Activated naive CD8-positive, alpha-beta T cell treated with anti-CD3 and anti-CD28 coated beads, Interleukin-2, amount 10 ng/mL, durations not matched to agents 7 days and 5 days (primary cell): ENCODE measurements at places on chromosomes 3 and 15. TPM values are rescaled to one million over a fixed set of nuclear protein-coding genes. Genes with fewer than 3 reads are reported as not detected.

The ITGB5 gene
- total RNA-seq: 2.0 TPM

The SPTSSB gene
- 0.08 TPM for total RNA-seq

The SAMD7 gene
- not detected for total RNA-seq

The STRA6 gene
- not detected for total RNA-seq

The AMT gene
- 10.0 TPM for total RNA-seq

The MAPKBP1 gene
- 32.0 TPM for total RNA-seq

The EXD1 gene
- total RNA-seq: not detected

The BTLA gene
- 29.8 TPM for total RNA-seq

The SAMMSON gene
- total RNA-seq: not detected

The CLRN1 gene
- not detected for total RNA-seq

The EFL1 gene
- total RNA-seq: 24.2 TPM

DNA sequence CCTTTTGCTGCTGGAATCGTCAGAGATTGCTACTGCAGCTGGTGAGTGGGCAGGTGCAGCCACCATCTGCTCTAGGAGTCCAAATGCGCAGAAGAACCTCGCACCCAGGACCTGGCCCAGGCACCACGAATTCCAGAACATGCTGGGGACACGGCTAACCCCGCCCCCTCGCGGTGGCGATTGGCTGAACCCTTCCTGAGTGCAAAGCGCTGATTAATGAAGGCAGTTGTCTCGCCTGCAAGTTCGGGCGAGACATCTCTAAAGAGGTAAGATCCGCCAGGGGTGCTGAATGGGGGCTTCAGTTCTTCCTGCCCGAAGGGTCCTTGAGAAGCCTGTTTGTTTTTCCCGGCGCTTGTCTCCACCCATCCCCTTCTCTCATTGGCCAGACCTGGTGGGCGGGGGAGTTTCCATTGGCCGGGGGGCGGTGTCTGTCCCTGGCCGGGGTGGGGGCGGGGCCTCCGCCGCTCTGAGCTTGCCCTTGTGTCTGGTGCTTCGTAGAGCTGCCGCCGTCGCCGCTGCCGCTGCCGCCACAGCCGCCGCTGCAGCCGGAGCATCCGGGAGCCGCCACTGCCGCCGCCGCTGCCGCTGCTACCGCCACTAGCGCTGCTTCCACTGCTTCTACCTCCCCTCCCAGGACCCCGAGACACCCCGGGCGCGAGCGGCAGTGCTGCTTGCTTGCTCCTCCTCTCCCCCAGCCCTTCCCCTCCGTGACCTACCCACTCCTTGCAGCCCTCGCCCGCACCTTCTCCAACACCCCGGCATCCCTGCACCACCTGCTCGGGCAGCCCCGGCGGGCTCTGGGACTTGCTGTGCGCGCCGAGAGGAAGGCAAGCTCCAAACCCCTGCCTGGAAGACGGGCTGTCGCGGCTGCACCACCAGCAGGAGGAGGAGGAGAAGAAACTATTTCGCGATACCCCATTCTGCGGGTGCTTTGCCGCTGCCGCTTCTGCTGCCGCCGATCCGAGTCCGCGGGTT, at the start of gene CADM2:
Gene CADM2 (plus strand): TSS at position 495 of the 975 bp plus-strand sequence.
- H3K27ac ChIP-seq: no peak within 1 kb of the TSS
- peak; percentile 72 for DNase-seq
- H3K4me3 ChIP-seq: peak within 1 kb of the TSS; percentile 68
- peaks cover 26% of the 10 kb centered on the region for H3K27me3 ChIP-seq
- H3K4me1 ChIP-seq: peaks cover 4% of the 10 kb centered on the region

DNA sequence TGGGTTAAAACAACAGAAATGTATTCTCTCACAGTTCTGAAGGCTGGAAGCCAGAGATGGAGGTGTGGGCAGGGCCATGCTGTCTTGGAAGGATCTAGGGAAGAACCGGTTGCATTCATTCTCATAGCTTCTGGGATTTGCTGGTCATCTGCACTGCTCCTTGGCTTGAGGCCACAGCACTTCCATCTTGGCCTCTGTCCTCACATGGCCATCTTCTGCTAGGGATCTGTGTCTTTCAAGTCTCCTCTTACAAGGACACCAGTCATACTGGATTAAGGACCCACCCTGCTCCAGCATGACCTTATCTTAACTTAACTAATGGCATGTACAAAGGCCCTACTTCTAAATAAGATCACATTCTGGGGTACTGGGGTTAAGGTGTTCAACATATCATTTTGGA, 47.7 kb downstream of the RPLP1 start:
- no peak for DNase-seq
- peaks cover 6% of the 10 kb centered on the region for H3K4me1 ChIP-seq
- no peak overlapping the region for H3K27ac ChIP-seq
- no peaks in the 10 kb centered on the region for H3K36me3 ChIP-seq
- no peak overlapping the region for H3K4me3 ChIP-seq

GRCh38 chr3:158935846-158936245, 134.0 kb downstream of the MFSD1 start:
- H3K4me1 ChIP-seq: no peaks in the 10 kb centered on the region
- no peaks in the 10 kb centered on the region for H3K36me3 ChIP-seq
- H3K4me3 ChIP-seq: no peak overlapping the region
- H3K27ac ChIP-seq: no peak overlapping the region
- DNase-seq: no peak

DNA sequence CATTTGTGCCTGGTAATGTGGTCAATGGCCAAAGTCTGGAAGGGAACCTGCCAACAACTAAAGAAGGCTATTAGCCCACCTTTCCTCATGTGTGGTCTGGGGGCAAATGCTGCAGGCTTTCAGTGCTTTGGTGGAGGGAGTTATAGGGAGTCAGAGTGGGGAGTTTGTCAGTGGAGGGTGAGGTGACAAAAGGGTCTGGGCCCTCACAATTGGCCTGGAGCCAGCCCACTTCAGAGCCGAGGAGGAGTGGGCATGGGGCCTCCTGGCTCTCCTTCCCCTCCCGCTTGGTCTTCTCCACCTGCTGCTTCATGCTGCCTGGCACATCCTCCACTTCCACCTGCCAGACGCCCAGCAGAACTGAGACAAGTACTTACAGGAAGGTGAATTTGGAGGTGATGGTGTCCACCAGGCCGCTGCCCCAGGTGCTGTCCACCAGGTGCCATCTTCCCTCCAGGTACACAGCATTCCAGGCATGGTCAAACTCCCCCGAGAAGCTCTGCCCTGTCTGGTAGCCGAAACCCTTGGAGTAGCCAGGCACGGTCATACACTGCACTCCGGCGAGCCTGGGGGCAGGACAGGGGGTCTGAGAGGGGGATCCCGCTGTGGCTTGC, 40.9 kb downstream of the KY start:
- no peaks in the 10 kb centered on the region for H3K4me1 ChIP-seq
- H3K27ac ChIP-seq: no peak overlapping the region
- DNase-seq: no peak
- H3K27me3 ChIP-seq: peaks cover 3% of the 10 kb centered on the region
- H3K36me3 ChIP-seq: no peaks in the 10 kb centered on the region

- no peaks in the 10 kb centered on the region for H3K27me3 ChIP-seq
- no peak overlapping the region for H3K27ac ChIP-seq
- H3K36me3 ChIP-seq: no peaks in the 10 kb centered on the region
- H3K4me3 ChIP-seq: no peak overlapping the region
- no peaks in the 10 kb centered on the region for H3K4me1 ChIP-seq
- no peak for DNase-seq
Measured at GRCh38 chr3:35523838-35524237, 115.5 kb upstream of the ARPP21 start.

GRCh38 chr15:31964586-31965307, 65.6 kb upstream of the CHRNA7 start:
- H3K27me3 ChIP-seq: peaks cover 5% of the 10 kb centered on the region
- no peak overlapping the region for H3K4me3 ChIP-seq
- no peak for DNase-seq
- H3K4me1 ChIP-seq: no peaks in the 10 kb centered on the region
- H3K36me3 ChIP-seq: no peaks in the 10 kb centered on the region

- H3K36me3 ChIP-seq: peaks cover 5% of the 10 kb centered on the region
- H3K27me3 ChIP-seq: no peaks in the 10 kb centered on the region
- no peak for DNase-seq
- H3K4me3 ChIP-seq: no peak overlapping the region
- H3K27ac ChIP-seq: no peak overlapping the region
Measured at GRCh38 chr15:57017024-57017423, 98.6 kb downstream of the TCF12 start.

- peaks cover 6% of the 10 kb centered on the region for H3K27me3 ChIP-seq
- H3K4me3 ChIP-seq: no peak overlapping the region
- no peaks in the 10 kb centered on the region for H3K36me3 ChIP-seq
- no peak overlapping the region for H3K27ac ChIP-seq
- no peaks in the 10 kb centered on the region for H3K4me1 ChIP-seq
Measured at GRCh38 chr15:39491886-39492490, 88.9 kb upstream of the THBS1 start.

DNA sequence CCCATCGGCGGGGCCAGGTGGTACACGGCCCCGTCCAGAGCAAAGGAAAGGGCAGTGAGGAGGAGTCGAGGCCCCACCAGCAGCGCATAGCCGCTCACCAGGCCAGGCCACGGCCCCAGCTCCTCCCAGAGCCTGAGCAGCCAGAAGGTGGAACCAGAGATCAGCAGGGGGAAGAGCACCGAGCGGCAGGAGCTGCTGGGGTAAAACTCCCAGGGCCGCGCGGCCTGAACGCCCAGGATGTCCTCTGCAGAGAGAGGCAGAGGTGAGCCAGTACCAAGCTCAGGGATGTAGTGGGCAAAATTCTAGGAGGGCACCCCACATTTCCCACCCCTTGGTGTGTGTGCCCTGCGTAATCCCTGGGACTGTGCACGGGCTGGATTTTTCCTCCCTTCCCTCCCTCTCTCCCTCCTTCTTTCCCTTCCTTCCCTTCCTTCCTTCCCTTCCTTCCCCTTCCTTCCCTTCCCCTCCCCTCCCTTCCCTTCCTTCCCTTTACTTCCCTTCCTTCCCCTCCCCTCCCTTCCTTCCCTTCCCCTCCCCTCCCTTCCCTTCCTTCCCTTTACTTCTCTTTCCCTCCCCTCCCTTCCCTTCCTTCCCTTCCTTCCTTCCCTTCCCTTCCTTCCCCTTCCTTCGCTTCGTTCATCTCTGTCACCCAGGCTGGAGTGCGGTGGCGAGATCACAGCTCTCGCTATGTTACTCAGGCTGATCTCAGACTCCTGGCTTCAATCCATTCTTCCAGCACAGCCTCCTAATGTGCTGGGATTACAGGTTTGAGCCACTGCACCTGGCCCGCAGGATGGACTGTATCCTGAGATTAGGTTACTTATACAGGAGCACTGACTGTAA, 6.3 kb upstream of the NCBP2 start:
- no peak overlapping the region for H3K27ac ChIP-seq
- H3K27me3 ChIP-seq: peaks cover 8% of the 10 kb centered on the region
- H3K36me3 ChIP-seq: peaks cover under 1% of the 10 kb centered on the region
- peaks cover 8% of the 10 kb centered on the region for H3K4me1 ChIP-seq
- H3K4me3 ChIP-seq: no peak overlapping the region

DNA sequence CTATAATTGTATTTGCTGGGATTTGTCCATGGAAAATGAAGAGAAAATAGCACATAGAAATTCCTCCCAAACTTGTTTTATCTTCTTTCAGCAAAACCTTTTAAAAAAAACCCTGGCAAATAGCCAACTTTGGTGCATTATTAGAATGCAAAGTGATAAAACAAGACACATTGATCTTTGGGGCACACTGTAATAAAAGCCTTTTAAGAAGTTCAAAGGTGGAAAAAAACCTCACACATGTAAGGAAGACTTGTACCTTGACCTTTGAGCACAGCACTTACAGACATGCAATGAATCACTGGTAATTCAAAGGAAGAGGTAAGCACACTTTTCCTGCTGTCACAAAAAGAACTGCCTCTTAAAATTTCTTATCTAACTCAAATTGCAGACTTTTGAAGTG, 8.0 kb upstream of the MORC1 start:
- H3K27me3 ChIP-seq: peaks cover 3% of the 10 kb centered on the region

GRCh38 chr3:142272200-142272891, 47.0 kb upstream of the GK5 start:
- no peak for DNase-seq
- H3K27me3 ChIP-seq: no peaks in the 10 kb centered on the region
- no peak overlapping the region for H3K4me3 ChIP-seq
- H3K36me3 ChIP-seq: peaks cover 4% of the 10 kb centered on the region
- no peak overlapping the region for H3K27ac ChIP-seq
- peaks cover 20% of the 10 kb centered on the region for H3K4me1 ChIP-seq

GRCh38 chr15:41483115-41483514, 10.6 kb upstream of the ITPKA start:
- H3K27ac ChIP-seq: peak overlapping the region; percentile 71
- peaks cover 31% of the 10 kb centered on the region for H3K36me3 ChIP-seq
- peaks cover 20% of the 10 kb centered on the region for H3K4me1 ChIP-seq
- peak; percentile 39 for DNase-seq
- H3K4me3 ChIP-seq: peak overlapping the region; percentile 71
- peaks cover 3% of the 10 kb centered on the region for H3K27me3 ChIP-seq

DNA sequence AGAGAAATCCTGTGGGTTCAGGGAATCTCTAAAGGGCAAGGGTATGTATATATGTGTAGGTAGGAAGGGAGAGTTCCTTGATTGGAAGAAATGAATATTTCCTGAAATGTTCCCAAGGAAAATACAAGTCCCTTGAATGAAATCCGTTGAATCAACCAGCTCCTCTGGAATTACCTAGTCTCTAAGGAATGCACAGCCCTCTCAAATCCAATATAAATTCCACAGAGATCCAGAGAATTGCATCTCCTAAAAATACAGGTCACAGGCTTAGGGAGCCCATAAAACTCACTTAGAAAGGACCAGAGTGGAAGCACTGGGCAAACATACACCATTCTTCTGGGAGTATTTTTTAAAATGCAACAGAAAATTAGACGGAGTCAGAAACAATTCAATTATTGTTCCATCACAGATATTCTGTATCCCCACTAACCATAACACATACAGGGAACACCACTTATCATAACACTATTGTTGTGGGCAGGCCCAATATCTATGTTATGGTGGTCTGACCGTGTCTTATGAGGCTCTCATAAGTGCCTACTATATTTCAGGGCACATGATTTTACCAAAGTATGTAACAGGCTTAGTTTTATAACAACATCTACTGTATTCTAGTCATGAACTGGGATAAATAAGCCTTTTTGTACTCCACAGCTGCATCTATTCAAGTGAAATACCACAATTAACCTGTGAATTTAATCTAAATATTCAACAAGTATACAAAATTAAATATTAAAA, 43.7 kb downstream of the IGSF11 start:
- no peak overlapping the region for H3K27ac ChIP-seq
- H3K4me1 ChIP-seq: peaks cover 7% of the 10 kb centered on the region
- no peak for DNase-seq
- no peaks in the 10 kb centered on the region for H3K36me3 ChIP-seq
- H3K4me3 ChIP-seq: no peak overlapping the region

GRCh38 chr3:178823150-178823549, 248.5 kb downstream of the ZMAT3 start:
- no peak for DNase-seq
- no peaks in the 10 kb centered on the region for H3K27me3 ChIP-seq
- no peaks in the 10 kb centered on the region for H3K4me1 ChIP-seq
- no peak overlapping the region for H3K4me3 ChIP-seq
- no peaks in the 10 kb centered on the region for H3K36me3 ChIP-seq
- H3K27ac ChIP-seq: no peak overlapping the region

GRCh38 chr15:57152666-57153539, 223.4 kb upstream of the CGNL1 start:
- no peaks in the 10 kb centered on the region for H3K27me3 ChIP-seq
- peaks cover 34% of the 10 kb centered on the region for H3K36me3 ChIP-seq
- DNase-seq: no peak
- H3K27ac ChIP-seq: no peak overlapping the region
- peaks cover 2% of the 10 kb centered on the region for H3K4me1 ChIP-seq

GRCh38 chr15:60315878-60316277, 81.9 kb downstream of the ANXA2 start:
- no peaks in the 10 kb centered on the region for H3K4me1 ChIP-seq
- H3K36me3 ChIP-seq: no peaks in the 10 kb centered on the region
- H3K27ac ChIP-seq: no peak overlapping the region
- no peak overlapping the region for H3K4me3 ChIP-seq
